ENCODE measurements at places on chromosomes 2 and 18.
A peak's percentile ranks its signal among the peaks of the same experiment; 100 is the strongest.

- no peak for DNase-seq
Measured at GRCh38 chr2:18549083-18549482, 11.4 kb downstream of the RDH14 start.

DNA sequence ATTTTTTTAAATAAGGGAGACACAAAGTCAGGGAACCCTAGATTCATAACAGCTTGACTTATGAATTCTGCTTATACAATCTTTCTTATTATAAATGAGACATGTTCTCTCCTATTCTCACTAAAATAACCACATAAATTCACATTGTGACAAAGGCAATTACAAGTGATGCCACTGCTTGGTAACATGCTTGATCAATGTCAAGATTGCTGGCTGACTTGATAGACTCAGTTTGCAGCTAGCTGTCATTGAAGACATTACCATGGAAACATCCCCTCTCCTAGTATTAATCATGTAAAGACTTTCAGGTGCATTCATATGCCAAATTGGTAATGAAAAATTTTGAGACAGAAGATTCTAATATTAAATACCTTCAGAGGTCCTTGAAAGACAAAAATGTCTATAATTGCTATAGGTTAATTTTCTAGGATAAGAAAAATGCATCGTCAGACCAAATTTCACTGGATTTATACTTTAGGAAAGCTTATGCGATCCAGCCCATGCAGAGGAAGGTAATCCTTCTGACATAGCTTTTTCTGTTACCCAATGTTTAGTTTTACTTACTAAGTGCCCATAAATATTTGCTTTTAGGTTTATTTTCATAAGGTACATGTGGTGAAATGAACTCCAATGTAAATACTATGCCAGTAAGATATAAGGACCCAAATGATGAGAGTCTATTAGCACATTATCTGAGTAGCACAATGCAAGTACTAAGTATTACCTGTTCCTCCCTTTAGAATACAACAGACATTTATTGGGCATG lies 32.6 kb upstream of the ENOSF1 start:
- DNase-seq = no peak

DNA sequence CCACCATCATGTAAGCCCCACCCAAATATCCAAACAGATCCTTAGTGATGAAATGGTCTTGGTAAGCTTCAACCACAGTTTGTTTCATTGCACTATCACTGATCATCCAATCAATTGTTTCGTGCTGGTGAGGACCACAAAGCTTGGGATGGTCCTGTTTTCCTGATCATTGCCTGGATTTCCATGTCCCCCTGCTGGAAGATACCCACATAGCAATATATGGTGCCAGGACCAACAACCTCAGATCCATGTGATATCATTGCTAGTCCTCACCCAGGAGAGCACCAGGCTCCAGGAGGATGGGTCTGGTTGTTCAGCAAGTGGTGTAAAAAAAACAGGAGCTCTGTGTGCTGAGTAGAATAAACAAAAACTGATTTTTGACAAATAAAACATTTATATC lies 206.5 kb upstream of the SH3BP4 start:
- DNase-seq = no peak

- DNase-seq = no peak
Measured at GRCh38 chr18:51007790-51008139, 22.2 kb upstream of the SMAD4 start.

DNA sequence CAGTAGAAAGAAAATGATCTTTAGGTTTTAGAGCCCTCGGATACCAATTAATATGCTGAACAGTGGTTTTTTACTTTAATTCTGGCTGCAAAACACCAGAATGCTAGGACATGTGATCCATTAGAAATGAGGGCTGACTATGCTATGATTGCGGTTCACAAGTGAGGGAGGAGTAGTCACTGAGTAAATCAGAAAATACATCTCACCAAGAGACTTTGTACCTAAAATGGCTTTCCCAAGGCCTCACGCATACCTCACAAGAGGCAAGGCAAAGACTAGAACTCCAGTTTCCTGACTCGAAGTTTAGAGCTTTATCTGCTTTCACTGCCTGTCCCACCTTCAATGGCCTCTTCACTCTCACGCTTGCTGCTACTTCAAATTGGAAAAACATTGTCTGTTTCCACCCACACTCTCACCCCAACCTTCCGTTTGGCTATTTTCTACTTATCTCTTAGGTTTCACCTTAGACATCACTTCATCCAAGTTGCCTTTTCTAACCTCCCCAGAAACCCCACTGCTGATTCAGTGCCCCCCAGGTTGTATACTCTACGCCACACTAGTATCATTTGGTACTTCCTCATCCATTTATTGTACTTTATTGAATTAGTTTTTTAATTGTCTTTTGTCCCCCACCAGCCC lies 5.1 kb upstream of the MBD2 start:
- no peak for DNase-seq

DNA sequence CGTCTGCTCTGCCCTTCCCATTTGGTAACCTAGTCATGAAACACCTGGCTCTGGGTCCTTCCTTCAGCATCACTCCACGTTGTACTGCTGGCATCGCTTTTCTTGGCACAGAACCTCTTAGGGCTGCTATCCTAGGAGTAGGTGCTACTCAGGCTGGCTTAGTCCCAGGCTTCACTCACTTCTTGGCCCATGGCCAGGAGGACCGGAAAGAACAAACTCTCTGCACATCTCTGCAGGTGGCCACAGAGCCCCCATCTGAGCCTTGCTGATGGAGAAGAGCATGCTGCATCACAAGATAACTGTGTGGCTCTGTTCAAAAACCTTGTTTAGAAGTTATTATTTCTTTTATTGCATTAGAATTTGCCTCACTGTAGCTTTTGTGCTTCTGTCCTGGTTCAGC lies 447.2 kb upstream of the TNP1 start:
- no peak for DNase-seq

- DNase-seq = no peak
Measured at GRCh38 chr18:54774423-54774822, 53.9 kb upstream of the RAB27B start.

DNA sequence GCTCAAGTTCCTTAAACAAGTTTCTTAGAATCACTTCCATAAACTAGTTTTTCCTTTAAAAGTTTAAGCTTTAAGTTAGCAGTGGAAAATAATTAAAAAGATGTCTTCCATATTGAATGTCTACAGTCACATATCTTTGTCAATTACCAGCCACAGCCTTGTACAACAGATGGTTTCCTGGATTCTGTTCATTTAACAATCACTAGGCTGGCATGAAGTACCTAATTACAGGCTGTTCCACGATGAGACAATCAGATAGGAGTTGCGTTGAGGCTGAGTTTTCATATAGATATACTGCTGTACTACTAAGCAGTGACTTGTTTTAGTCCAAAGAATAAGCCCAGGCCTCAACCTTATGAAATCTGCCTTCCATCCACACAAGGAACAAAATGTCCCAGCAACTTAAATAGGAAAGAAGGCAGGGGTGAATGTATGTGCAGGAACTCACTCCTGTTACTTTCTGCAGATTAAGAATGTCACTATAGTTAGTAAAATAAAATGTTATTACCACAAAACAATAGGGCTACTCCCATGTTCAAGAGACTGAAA lies 131.0 kb downstream of the ZAP70 start:
- DNase-seq = no peak

GRCh38 chr2:225036431-225036830 lies 5.8 kb downstream of the DOCK10 start:
- no peak for DNase-seq

- no peak for DNase-seq
Measured at GRCh38 chr2:203126996-203127395, 111.8 kb upstream of the CYP20A1 start.

DNA sequence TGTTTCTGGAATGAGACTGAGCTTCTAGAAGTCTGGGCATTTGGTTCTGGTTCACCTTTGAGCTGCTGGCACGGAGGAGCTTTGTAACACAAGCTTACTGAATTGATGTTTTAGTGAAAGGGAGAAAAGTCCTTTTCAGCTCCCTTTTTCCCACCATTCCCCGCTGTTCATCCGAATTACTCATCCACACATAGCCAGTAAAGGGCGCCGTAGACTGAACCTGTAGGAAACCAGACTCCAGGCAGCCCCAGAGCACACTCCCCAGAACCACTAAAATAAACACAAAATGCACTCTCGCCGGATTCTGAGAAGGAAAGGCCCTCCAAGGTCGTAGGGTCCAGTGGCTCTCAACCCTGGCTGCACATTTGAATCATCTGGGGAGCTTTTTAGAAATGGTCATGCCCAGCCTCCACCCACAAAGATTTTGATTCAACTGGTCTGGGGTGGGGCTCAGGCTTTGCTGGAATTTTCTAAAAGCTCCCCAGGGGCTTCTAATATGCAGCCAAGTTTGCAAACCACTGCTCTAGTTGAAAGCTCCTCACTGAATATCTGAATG lies 29.6 kb downstream of the TCF7L1 start:
- DNase-seq = no peak

DNA sequence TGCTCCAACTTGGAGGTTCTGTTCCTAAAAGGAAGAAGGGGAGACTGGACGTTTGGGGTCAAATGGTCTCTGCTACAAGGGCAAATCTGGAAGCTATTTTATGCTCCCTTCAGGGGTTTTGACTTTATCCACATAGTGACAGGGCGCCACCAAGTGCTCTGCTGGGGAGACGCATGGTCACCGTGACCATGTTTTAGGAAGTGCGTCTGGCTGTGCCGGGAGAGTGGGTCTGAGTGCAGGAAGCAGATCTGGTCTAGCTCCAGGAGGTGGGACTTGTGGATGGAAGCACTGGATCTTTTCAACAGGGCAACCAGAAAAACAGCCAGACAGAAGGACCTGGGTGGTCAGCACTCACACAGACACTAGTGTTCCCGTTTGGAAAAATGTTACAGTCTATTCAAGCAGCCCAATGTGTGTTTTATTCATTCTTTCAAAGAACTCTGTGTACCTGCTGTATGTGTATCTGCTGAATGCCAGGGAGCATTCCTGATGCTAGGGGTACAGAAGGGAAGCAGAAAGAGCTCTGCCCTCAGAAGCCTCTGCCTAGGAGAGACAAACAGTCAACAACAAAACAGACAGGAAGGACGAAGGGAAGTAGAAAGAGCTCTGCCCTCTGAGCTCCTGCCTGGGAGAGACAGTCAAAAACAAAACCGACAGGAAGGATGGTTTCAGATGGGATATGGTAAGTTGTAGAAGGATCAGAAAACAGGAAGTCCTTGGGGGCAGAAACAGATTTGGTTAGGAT lies 14.3 kb downstream of the IMPA2 start:
- peak; percentile 54 for DNase-seq

DNA sequence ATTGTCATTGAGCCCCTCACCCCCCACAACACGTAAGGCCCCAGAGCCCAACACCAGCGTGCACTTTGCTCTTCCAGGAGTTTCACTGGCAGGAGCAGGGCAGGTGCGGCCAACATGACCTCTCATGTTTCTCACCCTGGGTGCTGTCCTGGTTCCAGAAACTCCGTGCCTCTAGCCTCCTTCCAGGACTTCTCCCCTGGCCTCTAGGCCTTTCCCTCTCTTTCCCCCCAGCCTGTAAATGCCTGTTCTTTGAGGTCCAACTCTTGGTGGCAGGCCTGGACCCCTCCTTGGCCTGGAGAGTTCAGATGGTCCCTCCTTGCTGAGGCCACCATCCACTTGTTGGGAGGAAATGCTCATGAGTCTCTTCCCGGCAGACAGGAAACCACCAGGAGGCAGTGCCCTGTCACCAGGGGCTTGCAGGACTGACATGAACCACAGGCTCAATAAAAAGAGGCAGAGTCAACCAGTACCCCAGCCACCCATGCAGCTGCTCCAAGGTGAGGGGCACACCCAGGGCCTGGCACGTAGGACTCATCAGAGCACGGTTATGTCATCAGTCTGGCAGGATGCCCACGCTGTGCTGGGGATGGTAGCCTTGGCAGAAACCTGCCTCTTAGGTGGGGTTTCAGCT lies 1.5 kb downstream of the MALL start:
- DNase-seq = no peak

- DNase-seq = no peak
Measured at GRCh38 chr18:79062806-79063205, 6.4 kb upstream of the ATP9B start.

DNA sequence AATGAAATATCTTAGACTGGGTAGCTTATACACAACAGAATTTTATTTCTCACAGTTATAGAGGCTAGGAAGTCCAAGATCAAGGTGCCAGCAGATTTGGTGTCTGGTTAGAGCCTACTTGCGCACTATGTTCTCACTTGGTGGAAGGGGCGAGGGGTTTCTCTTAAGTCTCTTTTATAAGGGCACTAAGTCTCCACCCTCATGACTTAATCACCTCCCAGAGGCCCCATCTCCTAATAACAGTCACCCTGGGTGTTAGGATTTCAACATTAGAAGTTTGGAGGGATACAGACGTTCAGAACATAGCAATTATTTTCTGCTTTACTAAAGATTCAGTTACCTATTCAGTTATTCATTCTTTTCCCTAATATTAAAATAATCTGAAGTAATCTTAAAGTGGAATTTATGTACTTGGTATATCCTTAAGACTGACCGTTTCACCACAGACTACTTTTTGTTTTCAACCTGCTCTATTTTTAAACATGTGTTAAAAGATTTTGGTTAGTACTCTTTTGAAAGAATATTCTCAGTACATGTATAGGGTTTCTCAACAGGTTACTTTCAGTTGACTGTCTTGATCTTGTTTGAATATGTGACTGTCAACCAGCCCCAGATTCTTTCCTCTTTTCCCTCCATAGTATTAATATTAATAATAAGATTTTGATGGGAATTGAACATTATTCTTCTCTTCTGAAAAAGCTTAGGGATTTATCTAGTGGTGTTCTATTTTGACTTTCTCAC lies 130.0 kb downstream of the TAF4B start:
- DNase-seq = no peak

- DNase-seq = no peak
Measured at GRCh38 chr18:37516361-37516853, 49.2 kb downstream of the CELF4 start.

DNA sequence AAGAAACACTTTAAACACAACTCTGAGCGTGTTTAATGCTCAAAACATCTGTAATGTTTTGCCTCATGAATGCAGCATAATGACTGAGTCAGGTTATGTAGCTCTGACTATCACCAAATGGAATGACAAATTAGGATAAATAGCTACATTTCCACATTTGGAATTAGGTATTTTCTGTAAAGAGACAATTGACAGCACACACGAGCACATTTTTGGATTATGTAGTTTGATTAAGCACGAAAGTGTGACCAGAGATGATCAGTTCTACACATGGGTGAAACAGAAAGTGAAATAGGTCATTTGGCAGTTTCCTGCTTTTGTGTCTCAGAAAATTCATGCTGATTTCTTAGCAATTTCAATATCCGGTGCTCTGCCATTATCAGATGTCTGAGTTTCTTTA lies 29.0 kb downstream of the LPIN1 start:
- peak; percentile 51 for DNase-seq

DNA sequence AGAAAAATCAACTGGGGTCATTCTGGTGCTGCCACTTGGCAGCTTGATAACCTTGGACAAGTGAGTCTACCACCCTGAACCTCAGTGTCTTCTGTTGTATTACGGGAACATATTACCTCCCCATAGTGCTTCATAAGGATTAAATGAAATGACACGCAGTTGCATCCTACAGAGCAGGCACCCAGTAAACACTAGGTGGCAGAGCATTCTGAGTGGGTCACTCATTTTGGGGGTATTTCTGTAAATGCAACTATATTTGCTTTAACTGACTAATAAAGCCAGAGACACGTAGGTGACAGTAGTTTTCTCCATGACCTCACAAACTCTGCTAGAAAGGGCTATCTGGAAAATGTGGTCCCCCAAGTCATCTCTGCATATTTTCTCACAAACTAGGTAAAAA lies 4.7 kb downstream of the CD226 start:
- DNase-seq = no peak
